Activated T-helper 1 cell treated with Interleukin-2 at 50 U/mL for 16 hours (primary cell): ENCODE measurements at places on chromosomes 2 and 18.

- no peak for DNase-seq
Observed at GRCh38 chr18:79507076-79507545, 111.4 kb downstream of the NFATC1 start.

GRCh38 chr2:6352247-6352646, 513.5 kb downstream of the CMPK2 start:
- no peak for DNase-seq

DNA sequence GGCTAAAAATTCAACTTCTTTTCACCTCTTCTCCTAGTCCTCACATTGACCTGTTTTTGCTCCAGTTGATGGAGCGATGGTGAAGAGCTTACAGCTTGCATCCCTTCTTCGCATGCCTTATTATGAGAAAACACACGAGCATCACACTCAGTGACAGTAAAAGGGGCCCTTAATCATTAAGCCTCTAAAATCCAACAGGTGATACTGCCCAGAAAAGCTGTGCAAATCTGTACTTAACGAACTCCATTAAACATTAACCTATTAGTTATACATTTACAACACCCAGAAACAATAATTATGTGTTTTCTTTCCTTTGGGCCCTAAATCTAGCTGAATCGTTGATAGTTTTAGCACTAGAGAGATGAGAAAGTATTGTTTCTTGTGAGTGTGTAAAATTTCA, 54.8 kb downstream of the LAMA1 start:
- DNase-seq: no peak

DNA sequence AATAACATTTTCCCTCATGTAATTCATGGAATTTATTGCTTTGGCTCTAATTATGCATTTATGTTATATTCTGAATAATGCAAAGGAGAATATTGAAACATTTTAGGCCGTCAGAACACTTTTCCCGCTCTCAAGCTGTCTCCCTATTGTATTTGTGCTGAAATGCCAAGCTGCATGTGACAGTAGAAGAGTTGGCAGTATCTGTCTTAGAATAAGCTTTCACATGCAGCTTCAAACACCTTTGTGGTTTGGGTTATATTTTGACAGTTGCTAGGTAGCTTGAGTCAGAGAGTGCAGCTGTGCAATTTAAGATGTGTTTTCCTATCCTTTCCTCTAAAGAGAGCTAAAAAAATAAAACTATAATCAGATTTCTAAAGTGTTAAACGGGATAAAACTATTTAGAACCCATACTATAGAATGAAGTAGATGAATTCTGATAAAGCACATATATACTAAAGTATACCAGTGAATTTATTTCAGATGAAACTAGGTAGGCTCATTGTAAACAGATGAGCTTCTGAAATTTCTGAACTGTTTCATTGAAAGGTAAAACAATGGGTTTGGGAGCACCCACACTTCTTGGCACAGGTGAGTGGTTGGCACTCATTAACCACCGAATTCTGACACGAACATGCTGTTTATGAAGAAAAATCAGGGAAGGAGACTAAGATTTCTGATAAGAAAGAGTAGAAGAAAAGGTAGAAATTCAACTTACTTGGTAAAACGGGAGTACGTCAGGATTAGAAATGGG, 43.4 kb downstream of the PLCL1 start:
- DNase-seq: no peak

DNA sequence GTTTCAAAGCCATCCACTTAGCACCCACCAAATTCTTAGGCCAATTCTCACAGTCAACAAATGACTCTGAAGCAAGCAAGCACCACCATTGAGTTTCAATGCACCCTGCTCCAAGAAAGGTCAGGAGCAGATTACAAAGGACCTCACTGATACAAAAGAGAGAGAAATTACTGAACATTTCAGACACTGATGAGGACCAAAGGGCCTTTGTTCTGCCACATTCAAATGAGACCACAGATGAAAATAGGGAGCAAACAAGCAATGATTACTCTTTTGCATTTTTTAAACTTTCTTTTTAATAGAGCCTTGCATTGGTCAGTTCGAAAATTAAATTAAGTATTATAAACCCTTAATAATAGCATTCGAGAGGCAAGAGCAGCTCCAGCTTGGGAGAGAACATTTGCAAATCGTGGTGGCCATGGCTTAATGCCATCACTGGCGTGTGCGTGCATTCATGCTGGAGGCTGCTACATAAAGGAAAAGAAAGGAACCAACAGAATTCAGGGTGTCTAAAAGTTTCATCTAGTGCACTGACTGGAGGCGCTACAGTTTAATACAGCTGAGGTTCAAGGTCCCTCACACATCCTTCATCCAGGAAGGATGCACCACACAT, 87.5 kb downstream of the KLF7 start:
- no peak for DNase-seq

DNA sequence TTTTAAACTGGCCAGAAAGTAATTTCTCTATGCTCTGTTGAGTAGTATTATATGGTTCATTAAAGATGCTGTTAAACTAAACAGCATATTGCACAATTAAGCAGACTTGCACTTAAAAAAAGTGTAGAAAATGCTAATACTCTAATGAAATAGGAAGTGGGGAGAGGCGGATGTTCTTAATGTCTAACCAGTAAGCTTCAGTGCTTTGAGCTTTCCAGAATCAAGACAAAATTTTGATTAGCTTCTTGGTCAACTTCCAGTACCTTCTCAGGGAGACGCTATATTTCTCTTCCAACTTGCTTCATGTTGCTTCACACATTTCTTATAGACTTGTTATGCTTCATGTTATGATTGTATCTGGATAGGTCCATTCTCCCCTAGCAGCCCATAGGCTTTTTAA, 89.1 kb downstream of the MAP2 start:
- no peak for DNase-seq

GRCh38 chr18:74742573-74743243, 145.0 kb downstream of the ZNF407 start:
- no peak for DNase-seq

DNA sequence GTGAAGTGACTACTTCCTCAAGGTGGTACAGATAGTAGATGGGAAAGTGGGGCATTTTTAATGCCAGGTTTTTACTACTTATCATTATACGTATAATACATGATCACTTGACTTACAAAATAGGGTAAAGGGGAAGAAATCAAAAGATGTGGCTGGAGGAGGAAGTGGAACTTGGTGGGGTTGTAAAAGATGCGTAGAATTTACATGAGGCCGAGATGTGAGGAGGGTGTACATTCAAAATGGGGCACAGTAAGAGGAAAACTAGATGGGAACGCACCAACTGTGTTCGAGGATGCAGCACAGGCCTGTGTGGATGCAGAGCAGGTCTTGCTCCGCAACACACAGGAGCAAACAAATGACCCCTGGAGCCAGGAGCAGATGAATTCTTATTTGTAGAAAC, 403.3 kb downstream of the TXNL1 start:
- no peak for DNase-seq

DNA sequence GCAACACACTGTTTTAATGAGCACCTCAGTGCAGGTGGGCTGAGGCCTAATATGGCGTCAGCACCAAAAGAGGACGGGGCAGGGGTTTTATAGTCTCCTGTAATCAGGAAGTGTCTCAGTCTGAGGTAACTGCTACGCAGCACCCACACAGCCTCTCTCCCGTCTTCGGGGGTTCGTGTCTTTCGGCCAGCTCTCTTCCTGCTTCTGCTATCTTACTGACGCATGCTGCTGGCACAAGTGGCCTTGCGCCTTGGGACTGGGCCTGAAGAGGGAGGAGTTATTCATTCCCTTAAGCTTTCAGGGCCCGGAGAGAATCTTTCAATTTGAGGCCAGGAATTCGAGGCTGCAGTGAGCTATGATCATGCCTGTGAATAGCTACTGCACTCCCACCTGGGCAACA, 14.5 kb upstream of the PAPOLG start:
- DNase-seq: no peak

DNA sequence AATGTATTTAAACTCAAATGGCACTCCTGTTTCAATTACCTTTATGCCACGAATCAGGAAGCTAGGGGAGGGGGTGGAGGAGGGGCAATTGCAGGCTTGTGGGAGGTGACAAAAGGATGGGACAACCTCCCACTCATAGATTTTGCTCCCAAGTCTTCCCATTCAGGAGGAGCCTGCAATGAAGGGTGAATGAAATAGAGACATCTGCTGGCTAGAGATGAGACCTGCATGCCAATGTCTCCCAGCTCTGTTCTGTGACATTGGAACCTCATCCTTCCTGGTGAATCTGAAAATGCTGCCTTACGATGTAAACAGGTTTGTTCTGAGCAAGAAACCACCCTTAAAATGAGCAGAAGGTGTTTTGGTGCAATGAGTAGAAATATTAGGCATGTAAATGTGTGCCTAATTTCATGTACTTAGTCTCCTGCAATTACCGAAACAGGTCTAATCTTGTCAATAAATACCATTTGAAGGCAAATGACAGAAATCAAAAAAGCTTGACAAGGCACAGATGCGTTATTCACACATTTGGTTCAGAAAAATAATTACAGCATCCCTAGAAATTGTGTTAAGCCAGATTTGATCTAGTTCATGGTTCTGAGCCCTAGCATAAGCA, 2.7 kb upstream of the PID1 start:
- no peak for DNase-seq

DNA sequence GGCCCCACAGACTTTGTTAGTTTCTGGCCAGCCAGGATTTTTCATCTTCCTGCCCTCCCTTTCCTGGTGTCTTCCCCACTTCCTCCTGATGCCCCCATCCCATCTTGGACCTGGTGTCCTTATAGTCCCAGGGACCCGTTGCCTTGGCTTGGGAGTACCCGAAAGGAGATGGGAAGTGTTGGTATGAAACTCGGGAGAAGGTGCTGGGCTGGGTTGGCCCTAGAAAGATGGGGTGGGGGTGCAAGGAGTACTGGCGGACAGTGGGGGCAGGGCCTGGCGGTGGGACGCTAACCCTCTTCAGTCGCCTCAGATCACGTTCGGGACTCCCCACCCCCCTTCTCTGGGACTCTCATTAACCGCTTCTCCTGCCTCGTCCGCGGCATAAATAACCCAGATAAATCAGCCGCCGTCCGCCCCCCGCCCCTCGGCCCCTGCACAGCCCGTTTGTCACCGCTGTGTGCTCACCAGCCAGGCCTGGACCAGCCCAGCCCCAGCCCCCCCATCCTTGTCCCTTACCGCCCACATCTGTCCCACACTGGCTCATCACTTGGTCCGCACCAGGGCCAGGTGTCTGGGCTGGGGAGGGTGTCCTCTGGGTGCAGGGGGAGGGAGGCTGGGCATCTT, 3.7 kb upstream of the ASIC4 start:
- DNase-seq: no peak

GRCh38 chr2:140210963-140211362, 1430.8 kb upstream of the NXPH2 start:
- DNase-seq: no peak

GRCh38 chr18:65567372-65567771, 183.4 kb upstream of the CDH7 start:
- no peak for DNase-seq

DNA sequence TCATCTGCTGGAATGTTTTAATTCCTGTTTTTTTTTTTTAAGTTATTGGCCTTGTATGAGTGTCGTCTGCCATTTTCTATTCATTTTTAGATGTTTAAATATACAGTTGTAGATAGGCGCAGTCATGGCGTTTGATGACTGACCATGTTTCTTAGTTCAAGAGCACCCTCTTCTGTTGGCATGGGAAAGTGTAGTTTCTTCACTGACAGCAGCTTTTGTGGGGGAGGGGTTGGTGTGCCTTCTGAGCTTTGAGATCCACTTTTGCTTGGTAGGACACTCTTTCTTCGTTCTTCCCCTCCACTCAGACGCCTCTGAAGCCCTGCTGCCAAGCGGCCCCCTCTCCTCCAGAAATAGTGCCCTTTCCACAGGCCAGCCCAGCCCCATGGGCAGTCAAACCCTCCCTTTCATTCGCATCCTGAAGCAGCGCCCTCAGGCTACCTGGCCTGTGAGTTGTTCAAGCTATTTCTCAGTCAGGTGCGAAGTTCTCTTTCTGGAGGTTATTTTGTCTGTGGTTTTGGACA, 492.0 kb downstream of the TNS1 start:
- DNase-seq: no peak

DNA sequence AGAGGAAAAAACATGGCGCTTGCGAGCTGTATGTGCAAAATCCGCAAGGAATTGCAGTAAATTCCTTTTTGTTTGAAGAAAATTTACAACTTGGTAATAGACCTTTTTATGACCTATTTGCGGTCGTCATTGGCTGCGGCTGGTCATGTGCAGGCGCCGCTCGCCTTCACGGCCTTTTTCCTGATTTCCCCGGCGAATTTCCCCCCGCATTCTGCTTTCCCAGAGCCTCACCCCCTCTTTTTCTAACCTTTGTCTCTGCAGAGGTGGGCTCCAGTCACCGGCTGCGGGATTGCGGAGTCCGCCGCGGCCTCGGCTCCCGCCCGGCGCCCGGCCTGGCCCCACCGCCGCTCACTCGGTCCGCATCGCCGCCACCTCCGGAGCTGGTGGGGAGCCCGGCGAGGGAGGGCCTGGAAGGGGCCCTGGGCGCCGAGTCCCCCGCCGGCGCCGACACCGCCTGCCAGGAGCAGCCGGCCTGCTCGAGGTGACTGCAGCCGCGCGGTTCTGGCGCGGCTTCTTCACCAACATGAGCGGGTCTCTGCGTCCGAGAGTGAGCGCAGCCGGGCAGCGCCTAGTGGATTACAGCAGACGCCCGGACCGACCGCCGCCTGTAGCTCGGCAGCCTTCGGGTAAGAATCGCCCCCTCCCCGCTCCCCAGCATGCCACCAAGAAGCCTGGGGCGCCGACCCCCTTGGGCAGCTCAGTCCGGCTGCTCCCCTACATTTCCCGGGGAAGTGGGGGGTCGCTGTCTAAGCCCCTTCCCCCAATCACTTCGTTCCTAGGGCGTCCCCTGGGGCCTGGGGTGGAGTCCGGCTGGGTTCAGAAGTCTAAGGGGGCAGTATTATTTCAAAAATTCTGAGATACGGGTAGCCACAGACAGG, 7.1 kb downstream of the HOXD8 start:
- DNase-seq: no peak

DNA sequence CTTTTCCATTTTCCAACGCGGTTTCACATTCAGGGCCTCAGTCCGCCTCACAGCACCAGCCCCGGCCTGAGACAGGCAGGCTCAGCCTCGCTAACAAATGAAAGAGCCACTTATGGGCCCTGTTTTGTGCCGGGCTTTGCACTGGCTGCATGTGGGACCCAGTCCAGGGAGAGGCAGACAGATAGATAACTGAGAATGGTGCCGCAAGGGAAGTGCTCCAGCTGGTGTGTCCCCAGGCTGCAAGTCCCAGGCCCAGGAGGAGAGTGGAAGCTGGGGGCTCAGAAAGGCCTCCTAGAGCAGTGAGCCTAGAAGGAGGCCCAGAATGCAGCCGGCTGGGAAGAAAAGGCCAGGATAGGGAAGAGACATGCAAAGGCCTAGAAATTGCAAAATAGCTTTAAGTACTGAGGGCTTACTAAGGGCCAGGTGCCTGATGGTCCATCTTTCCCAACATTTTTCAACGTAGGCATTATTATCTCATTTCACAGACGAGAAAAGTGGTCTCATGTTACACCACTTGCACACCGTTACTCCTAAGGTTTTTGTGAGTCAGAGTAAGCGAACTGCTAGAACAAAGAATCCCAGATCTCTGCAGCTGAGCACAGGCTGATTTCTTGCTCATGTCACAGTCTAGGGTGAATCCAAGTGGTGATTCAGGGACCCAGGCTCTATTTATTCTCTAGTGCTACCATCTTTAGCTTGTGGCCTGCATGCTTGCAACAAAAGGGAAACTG, 26.0 kb downstream of the ADRA2B start:
- DNase-seq: no peak

- DNase-seq: no peak
Observed at GRCh38 chr2:48504647-48505327, 25.2 kb upstream of the STON1 start.
